ENCODE measurements at places on chromosomes 12 and 14. TPM values are rescaled to one million over a fixed set of nuclear protein-coding genes. Genes with fewer than 3 reads are reported as not detected.

DNA sequence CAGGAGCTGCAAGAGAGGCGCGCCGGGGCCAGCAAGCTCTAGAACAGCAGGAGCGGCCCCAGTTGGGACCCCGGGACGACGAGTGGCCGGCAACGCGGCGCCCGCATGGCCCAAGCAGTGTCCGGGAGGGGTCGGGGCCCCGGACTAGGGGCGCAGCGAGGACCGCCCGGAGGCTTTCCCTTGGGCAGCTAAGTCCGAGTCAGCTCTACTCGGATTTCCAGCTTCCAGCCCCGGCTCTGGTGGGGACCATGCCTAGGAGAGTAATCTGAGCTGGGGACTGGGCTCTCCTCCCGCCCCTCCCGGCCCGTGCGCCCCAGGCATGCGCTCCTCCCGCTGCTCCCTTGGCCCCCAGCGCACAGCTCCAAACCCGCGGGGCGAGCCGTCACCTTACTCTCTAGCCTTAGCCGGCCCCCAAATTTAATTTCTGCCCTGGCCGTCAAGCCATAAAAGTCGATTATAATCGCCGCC is 41.6 kb upstream of the CAPRIN2 start:
- DNase-seq, result peak; percentile 46

- DNase-seq, result no peak
Observed at GRCh38 chr14:103833711-103834110, 13.7 kb downstream of the PPP1R13B start.

DNA sequence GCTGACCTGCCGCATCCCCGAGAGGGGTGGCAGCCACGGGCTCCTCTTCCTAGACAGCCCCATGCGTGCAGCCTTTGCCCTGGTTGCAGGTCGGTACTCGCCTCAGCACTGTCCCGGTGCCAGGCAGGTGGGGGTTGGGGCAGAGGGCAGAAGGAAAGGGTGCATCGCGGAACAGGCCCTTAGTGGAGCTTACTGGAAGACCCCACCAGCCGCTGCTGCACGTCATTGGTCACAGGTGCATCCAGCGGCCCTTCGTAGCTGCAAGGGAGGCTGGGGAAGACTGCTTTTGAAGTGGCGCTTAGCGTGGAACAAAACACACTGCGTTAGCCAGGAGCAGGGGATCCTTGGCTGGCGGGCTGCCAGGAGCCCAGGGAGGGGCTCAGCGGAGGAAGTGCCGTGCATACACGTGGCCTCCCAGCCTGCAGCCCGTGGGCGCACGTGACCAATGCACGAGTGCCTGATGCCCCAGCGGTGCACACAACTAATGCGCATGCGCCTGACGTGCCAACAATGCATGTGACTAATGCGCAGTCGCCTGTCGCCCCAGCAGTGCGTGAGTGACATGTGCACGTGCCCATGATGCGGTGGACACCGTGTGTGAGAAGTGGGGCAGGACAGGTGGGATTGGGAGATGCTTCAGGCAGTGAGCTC is 5.0 kb upstream of the EP400 start:
- no peak for DNase-seq

DNA sequence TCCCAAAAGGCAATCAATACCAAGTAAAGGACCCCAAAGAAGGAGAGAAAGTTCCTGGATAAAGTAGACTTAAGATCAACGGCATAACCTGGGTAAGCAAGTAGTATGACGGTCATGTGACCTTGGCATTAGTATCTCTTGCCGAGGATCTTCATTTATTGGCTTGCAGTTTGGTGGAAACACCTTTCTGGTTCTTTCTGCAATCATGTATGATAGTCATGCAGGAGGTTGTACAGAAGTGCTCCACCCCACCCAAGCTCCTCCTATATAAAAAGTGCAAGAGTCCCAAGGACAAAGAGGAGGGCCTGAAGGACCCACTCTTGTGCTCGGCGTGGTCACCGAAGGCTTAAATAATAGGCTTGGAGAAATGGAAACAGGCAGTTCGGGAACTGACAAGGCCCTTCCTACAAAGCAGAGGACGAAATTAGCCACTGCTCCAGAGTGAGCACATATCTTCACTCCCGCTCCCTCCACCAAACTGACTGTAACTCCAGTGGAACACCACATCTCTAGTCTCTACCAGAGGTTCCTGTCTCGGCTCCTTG is 750 bp downstream of the CS start:
- no peak for DNase-seq

Gene APOF
- polyA plus RNA-seq, result not detected

DNA sequence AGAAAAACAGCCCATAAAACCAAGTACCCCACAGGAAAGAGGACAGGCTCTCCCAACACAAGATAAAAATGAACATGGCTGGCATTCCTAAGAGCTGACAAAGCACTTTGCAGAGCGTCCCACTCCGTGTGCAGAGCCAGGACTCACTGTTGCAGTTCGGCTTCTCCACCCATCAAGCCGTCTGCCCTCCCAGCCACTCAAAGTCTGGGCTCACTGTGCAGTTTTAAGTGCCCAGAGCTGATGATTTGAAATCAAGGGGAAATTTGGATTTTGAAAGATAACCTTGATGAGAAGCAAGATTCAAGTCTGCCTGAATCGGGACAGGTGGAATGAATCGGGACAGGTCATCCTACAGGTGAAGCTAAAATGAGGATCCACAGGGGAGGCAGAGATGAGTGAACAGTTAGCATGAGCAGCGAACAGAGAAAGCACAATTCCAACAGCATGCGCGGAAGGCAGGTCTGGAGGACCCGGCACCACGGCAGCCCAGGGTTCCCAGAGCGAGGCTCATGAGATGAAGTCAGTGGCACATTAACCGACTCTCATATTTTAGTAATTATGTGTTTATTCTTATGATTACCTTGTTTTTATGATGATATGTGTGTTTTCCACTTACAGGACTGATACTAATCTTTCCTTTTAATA is 39.8 kb upstream of the GPR68 start:
- DNase-seq, result no peak

- DNase-seq, result peak; percentile 23
Observed at GRCh38 chr14:74503938-74504335, 10.4 kb downstream of the ISCA2 start.

Gene ST8SIA1
- polyA plus RNA-seq, result 10.7 TPM

- DNase-seq, result peak; percentile 49
Observed at GRCh38 chr12:618605-619004, 44.6 kb downstream of the NINJ2 start.

DNA sequence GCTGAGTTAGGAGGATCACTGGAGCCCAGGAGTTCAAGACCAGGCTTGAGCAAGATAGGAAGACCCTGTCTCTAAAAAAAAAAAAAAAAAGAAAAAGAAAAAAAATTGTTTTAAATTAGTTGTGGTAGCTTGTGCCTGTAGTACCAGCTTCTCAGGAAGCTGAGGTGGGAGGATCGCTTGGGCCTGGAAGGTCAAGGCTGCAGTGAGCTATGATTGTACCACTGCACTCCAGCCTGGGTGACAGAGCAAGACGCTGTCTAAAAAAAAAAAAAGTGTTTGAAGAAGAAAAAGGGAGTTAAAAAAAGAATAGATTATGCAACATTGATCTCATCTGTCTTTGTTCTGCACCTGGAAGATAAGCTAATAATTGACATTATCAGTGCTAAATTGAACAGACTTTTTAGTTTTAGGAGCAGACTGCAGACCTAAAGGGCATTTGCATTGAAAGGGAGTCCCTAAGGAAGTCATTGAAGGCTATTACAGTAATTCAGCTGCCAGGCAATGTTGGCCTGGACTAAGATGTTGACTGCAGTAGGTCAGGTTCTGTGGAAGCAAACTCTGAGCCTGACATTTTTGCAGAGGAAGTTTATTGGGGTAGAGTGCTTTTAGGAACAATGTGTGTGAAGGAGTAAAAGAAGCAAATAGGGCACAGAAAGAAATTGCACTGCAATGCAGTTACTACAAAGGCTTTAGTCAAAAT is 215.8 kb downstream of the PCNX1 start:
- DNase-seq, result no peak

Measured in left lung (tissue), 14 donors.